ENCODE measurements at places on chromosomes 16 and 17.

DNA sequence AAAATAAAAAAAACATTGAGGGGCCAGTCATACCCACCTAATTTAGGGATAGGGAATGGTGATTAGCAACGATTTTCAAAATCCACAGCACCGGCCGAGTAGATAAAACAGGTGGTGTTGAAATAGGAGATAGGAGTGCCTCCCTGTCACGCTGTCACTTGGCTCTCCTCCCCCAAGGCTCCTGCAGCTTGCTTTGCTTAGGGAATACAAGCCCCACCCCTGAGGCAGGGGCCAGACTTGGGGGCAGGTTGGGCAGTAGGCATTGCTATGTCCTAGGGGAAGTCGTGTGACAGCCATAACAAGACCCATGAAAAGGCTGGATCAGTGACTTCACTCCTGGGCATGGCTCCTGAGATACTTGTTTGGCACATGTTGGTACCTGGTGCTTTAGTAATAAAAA lies 25.8 kb downstream of the POLR2A start:
- DNase-seq: no peak

DNA sequence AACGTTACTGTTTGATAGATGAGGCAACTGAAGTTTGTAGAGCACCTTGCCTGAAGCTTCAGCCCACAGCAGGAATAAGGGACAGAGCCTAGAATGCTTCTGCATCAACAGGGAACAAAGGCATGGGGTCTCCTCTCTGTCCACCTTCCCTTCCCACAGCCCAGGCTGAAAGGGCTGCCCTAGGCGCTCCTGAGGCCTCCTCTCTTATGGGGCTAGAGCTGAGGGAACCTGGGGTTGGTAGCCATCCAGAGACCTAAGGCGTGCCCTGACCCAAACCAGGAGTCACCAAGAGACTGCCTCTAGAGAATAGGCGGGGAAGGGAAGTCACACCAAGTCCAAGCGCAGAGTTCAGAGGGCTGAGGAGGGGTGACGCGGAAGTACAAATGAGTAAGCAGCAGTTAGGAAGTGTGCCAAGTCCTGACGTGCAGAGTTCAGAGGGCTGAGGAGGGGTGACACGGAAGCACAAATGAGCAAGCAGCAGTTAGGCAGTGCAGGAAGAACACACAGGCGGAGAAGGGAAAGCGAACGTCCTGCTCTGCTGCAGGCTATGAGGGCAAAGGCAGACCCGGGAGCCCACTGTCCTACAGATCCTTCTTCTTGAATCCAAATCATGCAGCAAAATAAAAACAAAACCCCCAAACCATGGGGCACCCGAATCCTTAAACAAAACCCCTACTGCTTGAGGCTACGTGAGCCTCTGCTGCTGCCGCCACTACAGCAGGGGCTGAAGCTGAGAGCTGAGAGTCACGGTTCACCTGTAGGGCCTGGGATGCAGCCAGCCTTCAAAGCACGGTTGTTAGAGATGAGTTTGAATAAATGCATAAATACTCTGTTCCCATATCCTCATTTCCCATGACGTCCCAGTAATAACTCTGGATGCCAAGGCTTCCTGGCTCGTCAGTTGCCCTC lies 2.7 kb upstream of the SPG7 start:
- peak; percentile 86 for DNase-seq

DNA sequence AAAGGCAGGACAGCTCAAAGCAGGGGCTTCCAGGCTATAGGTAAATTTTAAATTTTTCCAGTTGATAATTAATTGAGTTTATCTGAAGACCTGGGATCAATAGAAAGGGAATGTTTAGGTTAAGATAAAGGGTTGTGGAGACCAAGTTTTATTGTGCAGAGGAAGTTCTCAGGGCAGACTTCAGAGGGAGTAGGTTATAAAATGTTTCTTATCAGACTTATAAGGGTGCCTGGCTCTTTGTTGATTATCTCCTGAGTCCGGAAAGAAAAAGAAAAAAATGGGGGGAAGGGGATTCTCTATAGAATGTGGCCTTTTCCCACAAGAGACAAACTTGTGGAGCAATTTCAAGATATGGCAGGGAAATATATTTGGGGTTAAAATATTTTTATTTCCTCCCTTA lies 15.9 kb downstream of the SLC46A1 start:
- no peak for DNase-seq

GRCh38 chr17:35046245-35046644 lies 17.3 kb downstream of the RFFL start:
- DNase-seq: no peak

DNA sequence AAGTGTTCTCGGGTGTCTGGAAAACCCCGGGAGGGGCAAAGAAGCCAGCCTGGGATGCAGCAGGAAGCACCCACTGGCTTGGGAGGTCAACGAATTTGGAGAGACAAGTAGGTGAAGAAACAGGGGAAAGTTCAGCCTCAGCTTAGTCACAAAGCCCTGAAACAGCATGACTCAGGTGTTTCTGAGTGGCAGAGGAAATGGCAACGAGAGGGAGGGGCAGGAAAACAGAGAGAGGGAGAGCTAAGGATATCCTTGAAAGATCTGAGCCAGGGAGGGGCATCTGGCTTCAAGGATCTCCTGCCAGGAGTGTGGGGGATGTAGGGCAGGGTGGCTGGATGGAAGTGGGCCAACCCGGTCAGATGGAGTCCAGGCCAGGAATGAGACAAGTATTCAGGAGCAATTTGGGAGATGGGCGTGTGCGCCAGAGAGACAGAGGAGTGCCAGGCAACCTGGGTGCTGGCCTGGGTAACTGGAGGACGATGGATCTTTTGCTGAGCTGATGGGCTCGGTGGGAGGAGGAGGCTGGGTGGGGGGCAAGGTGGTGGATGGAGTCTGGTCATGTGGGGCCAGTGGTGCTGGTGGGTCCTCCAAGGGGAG lies 27.2 kb downstream of the ABCC3 start:
- DNase-seq: no peak

GRCh38 chr17:44967026-44967906 lies 837 bp downstream of the C1QL1 start:
- DNase-seq: no peak

- no peak for DNase-seq
Observed at GRCh38 chr17:12627781-12628451, 37.8 kb upstream of the MYOCD start.

DNA sequence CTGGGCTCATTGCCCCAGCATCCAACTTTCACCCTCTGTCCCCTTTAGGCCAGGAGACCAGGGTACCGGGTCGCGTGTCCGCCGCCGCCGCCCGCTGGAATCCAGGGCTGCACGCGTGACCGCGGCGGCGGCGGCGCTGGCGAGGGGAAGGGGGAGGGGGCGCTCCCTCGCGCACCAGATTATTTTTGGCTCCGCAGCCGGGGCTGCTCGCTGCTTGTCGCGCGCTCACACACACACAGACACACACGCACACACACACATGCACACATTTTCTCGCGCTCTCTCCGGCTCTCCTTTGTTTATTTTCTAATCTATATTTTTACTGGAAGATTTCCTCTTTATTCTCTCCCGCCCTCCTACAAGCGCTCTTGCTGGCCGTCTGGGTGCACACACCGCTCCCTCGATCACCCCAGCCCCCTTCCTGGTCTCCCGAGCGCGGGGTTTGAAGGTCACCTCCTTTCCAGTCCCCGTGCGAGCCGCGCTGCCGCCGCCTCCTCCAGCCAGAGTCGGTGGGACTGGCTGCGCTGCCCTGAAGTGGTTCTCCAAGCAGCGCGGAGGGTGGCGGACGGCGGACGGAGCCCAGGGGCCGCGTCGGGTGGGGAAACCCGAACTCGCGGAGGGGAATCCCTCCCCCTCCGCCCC lies 921.4 kb upstream of the EEF2KMT start:
- no peak for DNase-seq

DNA sequence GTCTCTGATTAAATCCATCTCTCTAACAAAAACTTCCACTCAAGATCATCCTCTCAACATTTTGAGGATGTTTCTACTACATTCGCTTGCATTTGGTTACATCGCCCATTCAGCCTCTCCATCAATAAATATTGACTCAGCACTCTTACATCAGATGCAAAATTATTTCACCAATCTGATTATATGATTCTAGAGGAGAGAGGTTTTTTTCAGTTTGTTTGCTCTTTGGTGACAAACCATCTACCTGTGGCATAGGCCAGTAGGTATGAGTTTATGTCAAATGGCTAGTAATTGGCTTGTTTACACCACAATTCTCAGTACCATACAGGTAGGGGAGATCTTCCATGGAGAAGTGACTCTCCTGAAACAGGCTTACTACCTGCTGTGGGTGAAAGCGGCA lies 52.3 kb downstream of the TOX3 start:
- DNase-seq: no peak

DNA sequence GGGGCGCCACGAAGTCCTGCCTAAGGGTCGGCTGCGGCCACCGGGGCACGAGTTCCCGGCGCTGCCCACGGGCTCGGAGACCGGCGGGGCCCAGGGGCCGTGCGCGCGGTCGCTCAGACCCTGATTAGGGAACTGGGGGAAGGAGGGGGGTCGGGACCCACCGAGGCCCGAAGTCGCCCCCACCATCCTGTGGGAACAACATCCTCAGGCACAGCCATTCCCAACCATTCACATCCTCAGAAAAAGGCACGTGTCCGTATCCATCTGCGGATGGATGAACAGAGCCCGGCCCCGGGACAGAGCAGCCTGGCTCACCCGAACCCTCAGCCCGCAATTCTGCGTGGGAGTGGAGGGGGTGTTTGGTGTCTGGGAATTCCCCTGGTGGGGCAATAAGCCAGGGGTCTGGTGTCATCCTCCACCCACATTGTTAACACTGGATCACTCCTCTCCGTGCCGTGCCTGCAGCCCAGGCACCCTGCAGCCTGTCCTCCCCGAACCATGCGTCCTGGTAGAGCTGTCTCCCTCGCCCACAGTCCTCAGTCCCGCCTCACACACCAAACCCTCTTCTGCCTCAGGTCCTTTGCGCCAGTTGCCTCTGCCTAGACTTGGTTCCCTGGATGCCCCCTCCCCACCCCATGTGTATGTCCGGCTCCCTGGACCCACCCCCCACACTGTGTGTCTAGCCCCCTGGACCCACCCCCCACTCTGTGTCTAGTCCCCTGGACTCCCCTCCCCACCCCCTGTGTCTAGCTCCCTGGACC lies 789 bp upstream of the CCDC57 start:
- peak; percentile 70 for DNase-seq

GRCh38 chr16:25038239-25038954 lies 23.2 kb upstream of the ARHGAP17 start:
- DNase-seq: peak; percentile 36

DNA sequence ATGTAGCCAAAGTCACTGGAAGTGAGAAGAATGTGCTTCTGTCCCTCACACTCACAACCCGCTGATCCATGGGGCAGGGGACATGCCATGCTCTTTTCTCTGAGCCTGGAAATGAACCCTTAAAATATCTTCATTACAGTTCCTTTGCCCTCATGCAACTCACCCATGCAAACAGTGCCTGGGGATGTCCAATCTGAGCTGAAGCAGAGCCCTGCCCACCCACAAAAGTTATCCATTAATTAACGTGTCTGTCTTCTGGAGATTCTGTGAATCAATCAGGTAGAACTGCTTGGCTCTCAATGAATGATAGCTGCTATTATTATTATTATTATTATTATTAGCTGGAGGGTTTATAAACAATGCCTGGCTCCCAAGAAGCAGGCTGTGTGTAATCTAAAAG lies 133.7 kb downstream of the USP31 start:
- no peak for DNase-seq

- no peak for DNase-seq
Observed at GRCh38 chr17:15364615-15365014, 23.2 kb upstream of the TEKT3 start.

DNA sequence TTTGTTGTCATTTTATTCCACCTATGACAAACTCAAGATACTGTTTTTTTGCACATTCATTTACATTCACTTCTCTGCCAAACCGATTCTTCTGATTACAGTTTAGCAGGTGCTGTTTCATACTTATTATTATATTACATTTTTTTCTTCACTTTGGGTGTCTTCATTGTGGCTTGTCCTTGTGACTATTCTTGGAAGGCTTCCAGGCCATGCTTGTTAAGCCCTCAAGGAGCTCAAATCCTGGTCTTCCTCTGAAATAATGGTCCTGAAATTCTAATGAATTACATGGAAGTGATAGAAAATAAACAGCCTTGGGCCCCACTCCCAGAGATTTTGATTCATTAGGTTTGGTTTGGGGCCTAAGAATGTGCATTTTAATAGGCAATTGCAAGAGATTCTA lies 1.4 kb downstream of the KRTAP2-4 start:
- no peak for DNase-seq

GRCh38 chr17:75645501-75645888 lies 12.3 kb downstream of the SMIM5 start:
- DNase-seq: no peak

GRCh38 chr16:87057211-87057881 lies 259.8 kb downstream of the C16orf95 start:
- no peak for DNase-seq

DNA sequence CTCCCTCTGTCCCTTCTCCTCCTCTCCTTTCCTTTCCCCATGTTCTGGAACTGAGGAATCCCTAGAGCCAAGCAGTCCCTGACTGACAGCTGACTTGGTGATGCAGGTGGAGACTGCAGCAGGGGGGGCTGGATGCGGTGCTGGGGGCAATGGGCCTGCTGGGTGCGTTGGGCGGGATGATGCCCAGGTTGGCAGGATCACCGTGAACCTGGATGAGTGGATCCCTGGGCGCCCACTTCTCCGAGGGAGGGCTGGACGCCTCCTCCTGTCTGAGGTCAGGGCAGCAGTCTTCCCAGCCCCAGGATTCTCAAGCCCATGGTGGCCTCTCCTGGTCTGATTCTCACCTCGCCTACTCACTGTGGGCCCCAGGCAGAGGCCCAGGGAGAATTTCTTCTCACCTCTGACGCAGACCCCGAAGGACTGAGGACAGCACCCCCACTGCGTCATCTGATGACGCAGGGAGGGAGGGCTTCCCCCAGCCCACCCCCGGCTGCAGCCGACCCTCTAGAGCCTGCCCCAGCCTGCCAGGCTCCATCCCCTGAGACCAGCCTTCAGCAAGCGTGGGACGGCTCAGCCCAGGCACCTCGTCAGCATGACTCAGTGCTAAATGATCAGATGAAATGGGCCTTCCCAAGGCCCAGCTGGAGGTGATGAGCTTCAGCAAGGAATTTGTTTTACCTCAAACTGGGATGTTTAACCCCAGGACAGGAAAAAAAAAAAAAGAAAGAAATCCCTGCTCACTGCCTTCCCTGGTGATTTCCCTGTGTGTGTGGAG lies 188.0 kb upstream of the TNRC6C start:
- DNase-seq: peak; percentile 17

DNA sequence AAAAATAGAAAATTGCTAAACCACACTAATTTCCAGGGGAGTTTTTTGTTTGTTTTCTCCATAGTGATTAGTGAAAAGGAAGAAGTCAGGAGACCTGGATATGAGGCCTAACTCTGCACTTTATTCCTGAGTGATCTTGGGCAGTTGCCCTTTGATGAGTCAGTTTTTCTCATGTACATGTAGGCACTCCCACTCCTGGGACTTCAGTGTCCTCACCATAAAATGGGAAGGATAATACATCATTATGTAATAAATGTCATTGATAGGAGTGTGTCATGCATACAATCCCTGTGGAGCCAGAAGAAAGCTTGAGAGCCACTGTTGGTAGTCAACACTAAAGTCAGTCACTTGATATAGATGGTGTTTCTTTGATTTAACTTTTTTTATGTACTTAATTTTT lies 32.5 kb downstream of the WIPF2 start:
- no peak for DNase-seq
